HAP-1 (cell line): ENCODE measurements at places on chromosomes 3 and 15.

- no peak for DNase-seq
These were observed 12.8 kb upstream of the TMOD3 start for GRCh38 chr15:51816611-51817010.

DNA sequence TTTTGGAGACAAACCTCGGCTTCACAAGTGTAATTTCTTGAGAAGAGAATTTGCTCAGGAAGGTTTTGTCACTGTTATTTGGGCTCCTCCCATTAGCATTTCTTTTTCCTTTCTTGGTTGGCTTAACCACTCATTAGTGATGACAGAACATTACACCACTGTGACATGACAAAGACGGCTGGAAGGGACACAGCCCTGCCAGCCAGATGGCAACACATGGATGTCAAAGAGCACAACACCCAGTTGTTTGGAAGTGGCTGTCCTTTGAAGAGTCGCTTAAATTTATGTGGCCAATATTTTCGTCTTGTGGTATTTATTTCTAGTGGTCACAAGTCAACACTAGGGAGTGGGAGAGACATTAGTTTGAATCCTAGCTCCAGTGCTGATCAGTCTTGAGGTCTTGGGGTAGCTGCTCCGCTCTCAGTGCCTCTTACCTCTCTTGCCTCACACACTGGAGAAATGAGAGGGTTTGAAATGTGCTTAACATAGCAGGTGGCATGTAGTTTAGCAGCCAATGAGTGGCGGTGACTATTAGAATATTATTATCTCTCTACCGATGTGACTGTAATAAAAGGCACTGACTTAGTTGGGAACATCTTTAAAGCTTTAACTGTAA, 92.8 kb downstream of the FRMD4B start:
- DNase-seq: no peak

GRCh38 chr3:108416111-108416869, 94.1 kb downstream of the MYH15 start:
- DNase-seq: no peak

DNA sequence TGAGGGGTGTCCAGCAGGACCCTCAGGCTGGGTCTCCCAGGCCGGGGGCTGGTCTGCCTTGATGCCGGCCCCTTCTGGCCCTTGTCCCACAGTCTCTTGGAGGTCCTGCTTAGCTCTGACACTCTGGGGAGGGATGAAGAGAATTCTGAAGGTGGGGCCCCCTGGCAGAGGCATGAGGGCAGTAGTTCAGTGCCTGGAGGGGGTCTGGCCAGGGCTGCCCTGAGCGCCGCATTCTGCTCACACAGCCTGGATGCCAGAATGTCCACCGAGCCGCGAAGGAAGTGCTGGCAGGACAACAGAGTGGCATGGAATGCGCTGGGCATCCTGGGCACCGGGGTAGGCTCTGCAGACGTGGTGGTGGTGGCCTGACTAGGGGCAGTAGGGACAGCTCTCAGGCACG, 55.5 kb downstream of the SMAD6 start:
- DNase-seq: no peak

GRCh38 chr15:39857132-39857531, 62.9 kb downstream of the GPR176 start:
- no peak for DNase-seq

DNA sequence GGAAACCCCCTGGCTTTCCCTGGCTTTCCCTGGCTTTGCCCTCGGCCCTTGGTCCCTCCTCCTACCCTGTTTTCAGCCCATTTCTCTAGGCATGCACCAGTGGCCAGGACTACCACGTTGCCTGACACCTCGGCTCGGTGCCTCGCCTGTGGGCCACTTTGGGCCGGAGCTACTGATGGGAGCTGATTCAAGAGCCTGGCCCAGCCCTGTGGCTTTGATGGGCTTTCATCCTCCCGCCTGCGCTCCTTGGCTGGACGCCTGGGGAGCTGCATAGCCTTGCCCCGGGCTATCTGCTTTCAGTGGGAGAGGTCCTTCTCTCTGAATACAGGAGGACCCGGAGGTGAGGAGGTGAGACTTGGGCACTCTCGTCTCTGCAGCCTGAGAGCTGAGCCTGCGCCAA, 192.7 kb upstream of the HES1 start:
- DNase-seq: peak; percentile 56

- DNase-seq: no peak
These were observed 138.4 kb downstream of the FAM43A start for GRCh38 chr3:194824100-194824499.

DNA sequence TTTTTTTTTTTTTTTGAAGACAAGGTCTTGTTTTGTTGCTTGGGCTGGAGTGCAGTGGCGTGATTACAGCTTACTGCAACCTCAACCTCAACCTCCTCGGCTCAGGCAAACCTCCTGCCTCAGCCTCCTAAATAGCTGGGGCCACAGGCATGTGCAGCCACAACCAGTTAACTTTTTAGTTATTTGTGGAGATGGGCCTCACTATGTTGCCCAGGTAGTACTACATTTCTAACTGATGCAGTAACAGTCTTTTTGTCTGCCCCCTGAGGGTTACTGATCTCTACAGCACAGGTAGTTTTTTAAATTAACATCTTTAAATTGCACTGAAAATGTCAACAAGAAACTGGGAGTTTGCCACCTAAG, 3.4 kb upstream of the LMLN start:
- no peak for DNase-seq

DNA sequence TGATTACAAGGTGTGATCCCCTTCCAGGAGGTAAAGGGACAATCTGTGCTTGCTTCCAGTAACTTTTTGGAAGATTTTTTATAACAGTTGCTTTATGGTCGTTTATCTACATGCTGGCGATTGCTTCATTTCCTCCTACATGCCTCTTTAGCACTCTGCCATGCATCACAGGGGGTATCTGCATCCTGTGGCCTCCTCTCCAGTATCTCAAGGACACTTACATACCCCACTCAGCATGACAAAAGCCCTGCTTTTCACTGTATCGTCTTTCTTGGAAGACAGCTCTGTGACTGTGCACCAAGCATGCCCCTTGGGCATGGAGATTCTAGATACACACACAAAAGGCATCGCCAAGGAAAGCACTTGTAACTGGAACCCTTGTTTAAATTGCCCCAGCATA, 25.3 kb downstream of the CAPN3 start:
- peak; percentile 49 for DNase-seq

- DNase-seq: peak; percentile 62
These were observed 157.7 kb upstream of the FAM3D start for GRCh38 chr3:58824285-58824684.

DNA sequence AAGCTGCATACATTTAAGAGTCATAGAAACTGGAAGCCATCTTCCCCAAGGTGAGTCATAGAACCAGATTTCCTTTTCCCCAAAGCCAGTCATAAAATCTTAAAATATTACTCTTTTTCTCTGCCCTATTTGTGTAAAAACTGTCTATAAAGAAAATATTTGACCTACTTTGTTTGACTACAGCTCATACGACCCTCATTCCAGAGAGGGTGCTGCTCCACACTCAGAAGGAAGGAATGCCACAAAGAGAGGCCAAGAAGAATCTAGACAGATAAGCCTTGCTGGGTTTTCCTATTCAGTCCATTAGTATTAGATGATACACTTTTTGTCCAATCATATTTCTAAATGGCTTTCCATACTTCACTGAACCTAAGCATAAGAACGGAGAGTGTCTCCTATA, 671.6 kb upstream of the SGO1 start:
- DNase-seq: no peak

- DNase-seq: no peak
These were observed 423.4 kb upstream of the WNT5A start for GRCh38 chr3:55910543-55910942.

DNA sequence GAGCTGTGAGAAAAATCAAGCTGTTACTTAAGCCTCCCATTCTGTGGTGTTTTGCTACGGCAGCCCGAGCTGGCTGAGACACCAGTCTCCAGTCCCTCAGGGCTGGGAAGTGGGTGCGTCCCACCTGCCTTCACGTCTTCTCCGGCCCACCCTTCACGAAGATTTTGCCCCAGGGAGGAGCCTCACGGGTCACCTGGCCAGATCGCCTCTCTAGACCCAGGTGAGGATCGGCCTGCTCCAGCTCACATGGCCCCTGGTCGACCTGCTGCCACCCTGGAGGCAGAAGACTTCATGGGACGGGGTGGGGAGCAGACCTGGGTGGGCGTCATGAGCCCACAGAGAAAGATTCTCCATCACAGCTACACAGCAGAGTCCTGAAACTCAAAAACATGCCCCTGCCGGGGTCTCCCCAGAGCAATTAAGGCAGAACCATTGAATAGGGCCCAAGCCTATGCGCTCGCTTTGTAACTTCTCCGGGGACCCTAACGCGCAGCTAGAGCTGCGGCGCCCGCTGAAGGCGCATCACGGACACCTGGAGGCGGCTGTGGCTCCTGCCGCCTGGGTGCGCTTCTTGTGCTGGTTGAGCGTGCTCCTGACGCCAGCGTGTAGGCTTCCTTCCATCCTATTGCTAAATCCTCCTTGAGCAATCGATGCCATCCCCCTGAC, 92.6 kb upstream of the ALDH1A3 start:
- no peak for DNase-seq

DNA sequence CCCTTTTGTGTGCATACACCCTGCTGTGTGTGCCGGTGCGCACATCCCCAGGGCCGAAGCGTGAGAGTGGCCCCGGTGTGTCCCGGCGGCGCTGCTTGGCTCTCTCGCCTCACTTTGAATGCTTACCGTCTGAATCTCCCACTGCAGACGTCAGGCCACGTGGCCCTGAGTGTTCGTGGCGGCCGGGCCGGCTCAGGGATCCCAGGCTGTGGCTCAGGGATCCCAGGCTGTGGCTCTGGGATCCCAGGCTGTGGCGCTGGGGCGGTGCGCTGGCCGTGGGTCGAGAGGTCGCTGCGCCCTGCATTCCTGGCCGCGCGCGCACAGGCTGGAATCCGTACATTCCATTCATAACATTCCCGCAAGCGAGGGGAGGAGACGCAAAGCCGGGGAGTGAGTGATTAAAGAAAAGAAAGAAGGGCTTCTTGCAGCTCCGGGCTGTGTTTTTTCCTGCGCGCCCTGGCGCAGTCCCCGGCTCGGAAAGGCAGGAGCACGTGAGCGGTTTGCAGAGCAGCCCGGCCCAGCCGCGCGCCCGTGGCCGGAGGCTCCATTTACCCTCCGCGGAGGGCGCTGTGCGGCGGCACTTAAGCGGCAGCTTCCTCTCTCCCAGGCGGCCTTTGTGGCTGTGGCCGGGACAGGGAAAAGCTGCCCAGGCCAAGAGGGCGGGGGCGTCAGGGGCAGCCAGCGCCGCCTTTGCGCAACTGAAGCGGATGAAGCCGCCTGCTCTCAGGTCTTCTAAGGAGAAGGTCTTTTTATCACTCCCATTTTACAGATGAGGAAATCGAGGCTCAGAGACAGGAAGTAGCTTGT, 87.0 kb upstream of the ALDH1L1 start:
- peak; percentile 86 for DNase-seq

- DNase-seq: no peak
These were observed 18.1 kb downstream of the FOXL2 start for GRCh38 chr3:138928727-138929372.

DNA sequence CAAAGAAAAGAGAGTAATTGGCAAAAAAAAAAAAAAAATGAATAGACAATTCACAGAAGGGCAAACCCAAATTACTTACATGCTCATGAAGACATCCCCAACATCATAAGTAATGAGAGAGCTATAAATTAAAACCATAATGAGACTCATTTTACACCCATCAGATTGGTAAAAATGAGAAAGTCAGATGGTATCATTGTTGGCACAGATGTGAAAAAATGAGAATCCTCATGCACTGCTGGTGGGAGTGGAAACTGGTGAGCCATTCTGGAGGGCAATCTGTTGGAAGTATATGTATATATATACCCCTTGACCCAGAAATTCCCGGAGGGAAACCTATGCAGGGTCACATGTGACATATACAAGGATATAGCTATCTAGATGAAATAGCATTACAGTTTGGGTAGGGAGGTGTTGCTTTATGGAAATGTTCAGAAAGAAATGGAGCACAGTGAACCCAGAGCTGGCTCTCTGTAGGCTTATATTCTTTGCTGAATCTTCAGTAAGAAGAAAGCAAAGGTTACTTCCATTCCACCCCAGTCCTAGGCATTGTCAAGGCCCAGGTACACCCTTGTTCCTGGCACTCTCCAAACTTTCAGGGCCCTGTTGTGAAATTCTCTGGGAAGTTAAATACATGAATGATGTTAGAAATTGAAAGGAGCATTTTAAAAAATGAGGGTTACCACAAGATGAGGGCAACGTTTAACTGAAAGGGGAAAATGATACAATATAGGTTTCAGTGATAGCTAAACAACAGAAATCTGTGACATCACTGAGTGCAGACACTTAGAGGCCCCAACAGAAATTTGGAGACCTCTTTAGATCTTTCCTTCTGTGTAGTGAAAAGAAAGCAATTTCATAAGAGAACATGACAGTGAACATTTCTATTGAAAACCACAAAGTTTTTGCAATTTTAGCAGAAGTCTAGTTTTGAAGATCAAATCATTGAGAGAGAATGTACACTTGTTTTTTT, 132.7 kb upstream of the TPRG1 start:
- no peak for DNase-seq

GRCh38 chr3:158471639-158472294, 99.2 kb upstream of the MLF1 start:
- no peak for DNase-seq

DNA sequence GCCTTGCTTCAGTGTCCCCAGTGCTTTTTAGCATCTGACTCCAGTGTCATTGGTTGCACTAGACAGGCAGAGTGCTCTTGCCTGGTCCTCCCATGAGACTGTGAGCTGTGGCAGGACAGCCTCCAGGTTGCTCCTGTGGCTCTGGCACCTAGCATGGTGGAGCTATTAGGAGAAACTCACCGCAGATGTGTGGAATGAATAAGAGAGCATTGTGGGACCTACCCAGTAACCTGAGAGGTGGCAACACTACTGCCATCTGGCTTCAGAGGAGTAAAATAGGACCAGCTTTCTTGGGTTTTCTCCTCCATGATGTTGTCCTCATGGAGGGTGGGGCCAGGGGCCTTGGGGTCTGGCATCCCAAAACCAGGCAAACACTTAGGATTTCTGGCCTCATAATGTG, 183.6 kb downstream of the EPHB1 start:
- no peak for DNase-seq

GRCh38 chr3:157066335-157067098, 93.4 kb downstream of the CCNL1 start:
- no peak for DNase-seq

DNA sequence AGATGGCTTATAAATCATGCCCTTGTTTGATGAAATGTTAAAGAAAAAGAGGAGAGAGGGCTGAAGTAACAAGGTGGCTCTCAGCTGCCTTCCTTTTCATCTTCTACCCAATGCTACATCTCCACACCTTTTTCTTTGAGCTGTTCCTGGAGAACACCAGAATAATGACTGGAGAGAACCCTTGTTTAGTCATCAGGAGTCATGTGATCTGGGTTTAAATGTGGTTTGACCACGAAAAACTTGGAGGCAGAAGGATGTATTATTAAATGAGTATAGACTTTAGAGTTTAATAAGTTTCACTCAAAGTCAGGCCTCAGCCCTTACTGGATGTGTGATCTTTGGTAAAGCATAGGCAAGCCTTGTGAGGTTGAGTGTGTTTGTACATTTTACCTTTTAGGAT, 230.3 kb upstream of the TBL1XR1 start:
- no peak for DNase-seq
